ENCODE measurements at places on chromosomes 2 and 18. TPM values are rescaled to one million over a fixed set of nuclear protein-coding genes. Genes with fewer than 3 reads are reported as not detected.

GKN2 gene
- not detected for total RNA-seq

UGT1A5 gene
- total RNA-seq = not detected

IL1F10 gene
- total RNA-seq = not detected

GALNT1 gene
- total RNA-seq = 147 TPM

All from Panc1 (cell line).